ENCODE measurements at places on chromosomes 5 and 9.

DNA sequence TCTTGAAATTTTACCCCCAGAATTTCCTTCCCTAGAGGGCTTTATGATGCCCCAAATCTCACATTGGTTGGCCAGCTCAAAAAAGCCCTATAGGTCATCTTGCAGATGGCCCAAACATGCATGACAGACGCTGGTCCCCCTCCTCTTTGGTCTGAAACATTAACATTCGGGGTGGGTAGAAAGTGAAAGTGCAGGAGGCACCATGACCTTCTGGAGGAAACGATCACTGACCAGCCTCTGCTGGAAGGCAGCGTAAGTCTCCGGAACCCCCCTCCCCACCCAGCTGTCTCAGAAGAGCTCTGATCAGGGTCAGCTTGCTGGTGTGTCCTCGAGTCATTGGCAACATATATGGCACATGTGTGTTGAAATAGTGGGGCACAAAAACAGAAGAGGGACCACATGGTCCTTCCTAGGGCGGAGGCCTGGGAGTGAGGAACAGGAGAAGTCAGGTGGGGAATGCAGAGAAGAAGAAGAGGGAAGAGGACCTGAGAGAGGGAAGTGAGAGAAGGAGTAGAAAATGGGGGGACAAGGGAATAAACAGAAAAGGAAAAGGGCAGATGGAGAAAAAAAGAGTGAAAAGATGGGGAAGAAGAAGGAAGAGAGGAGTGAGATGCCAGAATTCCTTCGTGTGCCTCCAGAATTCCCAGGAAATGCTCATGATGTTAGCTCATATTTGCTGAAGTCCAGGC is 46.2 kb downstream of the IL31RA start:
- DNase-seq, result no peak

DNA sequence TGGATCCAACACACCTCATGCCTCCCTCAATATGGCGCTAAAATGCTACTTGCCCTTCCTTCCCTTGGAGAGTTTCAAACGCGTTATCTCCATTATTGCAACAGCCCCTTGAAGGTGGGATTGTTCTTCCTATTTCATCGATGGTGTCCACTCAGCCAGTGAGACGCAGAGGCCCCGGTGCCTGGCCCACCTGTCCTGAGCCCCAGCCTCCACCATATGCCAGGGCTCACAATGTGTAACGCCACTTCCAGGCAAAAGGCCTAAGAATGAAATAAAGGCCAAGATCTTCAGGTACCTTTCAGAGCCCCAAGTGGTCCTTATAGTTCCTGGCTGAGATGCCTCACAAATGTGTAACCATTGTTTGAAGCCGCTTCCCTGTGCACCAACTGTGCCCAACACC is 170.7 kb upstream of the PHYKPL start:
- no peak for DNase-seq

GRCh38 chr5:10288592-10289219 is 19.0 kb downstream of the CMBL start:
- peak; percentile 88 for DNase-seq

- DNase-seq, result no peak
Observed at GRCh38 chr5:117590944-117591343, 1016.3 kb upstream of the SEMA6A start.

GRCh38 chr5:56499491-56499890 is 266.4 kb upstream of the ANKRD55 start:
- DNase-seq, result no peak

DNA sequence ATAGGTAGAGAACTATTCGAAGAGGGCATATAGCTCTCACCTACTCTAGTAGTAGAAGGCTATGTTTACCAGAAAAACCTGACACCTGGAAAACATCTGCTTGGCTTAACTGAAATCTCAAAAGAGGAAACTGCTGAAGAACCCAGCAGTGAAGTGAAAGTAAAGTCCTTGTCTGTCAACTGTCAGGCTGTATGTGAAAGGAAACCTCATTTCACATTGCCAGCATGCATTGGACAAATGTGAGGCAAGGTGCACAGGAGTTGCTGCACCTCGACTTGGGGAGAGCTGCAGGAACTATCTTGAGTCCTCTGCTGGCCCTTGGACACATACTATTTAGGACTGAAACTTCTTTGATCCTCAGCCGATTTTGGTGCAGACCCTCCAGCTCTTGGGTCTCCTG is 53.3 kb downstream of the NREP start:
- DNase-seq, result no peak

GRCh38 chr9:71647094-71647591 is 121.2 kb downstream of the CEMIP2 start:
- DNase-seq, result no peak

DNA sequence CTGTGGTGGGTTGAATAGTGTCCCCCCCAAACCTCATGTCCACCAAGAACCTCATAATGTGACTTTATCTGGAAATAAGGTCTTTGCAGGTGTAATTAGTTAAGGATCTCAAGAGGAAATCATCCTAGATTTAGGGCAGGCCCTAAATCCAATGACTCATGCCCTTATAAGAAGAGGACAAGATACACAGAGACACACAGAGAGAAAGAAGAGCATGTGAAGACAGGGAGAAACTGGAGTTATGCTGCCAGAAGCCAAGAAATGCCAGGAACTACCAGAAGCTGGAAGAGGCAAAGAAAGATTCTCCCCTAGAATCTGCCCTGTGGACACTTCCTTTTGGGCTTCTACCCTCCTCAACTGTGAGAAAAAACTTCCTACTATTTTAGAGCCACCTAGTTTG is 8.8 kb downstream of the FAM13B start:
- no peak for DNase-seq

GRCh38 chr5:100654895-100655294 is 119.7 kb downstream of the FAM174A start:
- DNase-seq, result no peak

DNA sequence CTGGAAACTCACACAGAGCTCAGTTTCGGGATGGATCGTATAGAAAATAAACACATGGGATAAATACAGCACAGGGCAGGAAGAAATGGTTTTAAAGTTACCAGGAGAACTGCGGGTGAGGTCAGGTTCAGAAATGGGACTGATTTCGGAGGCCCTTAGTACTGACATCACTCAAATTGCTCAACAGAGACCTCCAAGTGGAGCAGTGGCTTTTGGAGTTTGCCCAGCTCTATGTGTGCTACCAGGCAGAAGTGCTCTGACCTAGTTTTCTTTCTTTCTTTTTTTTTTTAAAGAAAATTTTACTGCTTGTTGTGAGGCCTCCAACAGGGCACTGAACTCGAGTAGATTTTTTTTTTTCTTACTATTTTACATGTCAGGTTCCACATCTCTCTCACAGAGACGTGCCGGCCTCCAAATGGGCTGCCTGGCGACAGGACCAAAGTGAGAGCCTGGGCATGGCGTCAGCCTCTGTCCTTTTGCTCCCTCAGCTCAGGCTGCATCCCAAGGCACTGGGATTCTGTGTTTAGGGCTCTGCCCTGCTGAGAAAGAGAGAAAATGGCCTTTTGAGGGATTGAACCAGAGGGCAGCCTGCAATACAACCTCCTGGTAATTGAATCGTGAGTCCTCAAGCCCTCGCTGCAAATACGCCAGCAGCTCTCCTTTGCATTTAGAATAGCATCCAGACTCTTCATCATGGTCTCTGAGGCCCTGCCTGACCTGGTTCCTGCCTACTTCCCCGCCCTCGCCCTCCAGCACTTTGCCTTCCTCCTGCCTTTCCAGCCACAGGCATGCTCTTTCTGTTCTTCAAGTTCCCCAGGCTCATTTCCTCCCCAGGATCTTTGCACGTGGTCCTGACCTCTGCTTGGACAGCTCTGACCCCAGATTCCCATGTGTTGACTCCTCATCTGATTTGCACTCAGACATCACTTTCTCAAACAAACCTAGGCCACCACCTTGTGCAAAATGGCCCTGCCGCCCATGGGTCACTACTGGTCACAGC is 173.5 kb downstream of the FGF1 start:
- no peak for DNase-seq

GRCh38 chr5:144332265-144332664 is 161.6 kb downstream of the KCTD16 start:
- no peak for DNase-seq

GRCh38 chr9:37340961-37341360 is 81.5 kb upstream of the GRHPR start:
- DNase-seq, result no peak

DNA sequence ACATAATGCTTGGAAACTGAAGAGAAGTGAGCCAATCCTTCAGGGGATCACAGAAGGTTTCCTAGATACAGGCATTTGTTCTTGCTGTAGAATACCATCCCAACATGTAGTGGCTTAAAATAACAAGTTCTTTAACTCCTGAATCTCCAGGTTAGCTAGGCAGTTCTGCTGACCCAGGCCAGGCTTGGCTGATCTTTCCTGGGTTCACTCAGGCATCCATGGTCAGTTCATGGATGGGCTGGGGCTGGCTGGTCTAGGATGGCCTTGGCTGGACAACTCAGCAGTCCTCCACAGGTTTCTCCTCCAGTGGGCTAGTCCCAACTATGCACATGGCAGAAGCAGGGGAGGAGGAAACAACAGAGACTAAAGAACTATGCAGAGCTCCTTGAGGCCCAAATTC is 37.4 kb upstream of the DENND1A start:
- no peak for DNase-seq

DNA sequence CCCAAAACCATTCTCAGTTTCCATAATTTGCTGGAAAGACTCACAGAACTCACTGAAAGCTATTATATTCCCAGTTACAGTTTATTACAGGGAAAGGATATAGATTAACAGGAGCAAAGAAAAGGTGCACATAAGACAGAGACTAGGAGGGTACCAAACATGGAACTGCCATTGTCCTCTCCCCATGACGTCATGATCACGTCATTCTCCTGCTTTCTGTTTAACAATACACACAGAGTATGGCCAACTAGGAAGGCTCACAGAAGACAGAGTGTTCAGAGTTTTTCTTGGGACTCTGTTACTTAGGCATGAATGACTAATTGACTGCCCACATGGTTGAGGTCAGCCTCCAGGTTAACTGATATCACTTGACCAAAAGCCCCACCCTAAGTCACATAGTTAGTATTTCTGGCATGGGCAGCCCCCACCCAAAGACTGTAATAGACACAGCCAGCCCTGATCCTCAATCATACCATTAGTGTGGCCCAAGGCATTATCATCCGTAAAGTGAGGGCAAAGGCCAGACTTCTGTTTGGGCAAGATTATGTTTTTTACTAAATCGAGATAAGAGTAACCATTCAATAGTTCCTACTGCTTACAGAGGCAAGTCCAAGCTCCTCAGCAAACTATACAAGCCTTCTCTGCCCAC is 353.5 kb upstream of the POU5F2 start:
- DNase-seq, result no peak

GRCh38 chr9:135574331-135574730 is 12.8 kb downstream of the PAEP start:
- no peak for DNase-seq

DNA sequence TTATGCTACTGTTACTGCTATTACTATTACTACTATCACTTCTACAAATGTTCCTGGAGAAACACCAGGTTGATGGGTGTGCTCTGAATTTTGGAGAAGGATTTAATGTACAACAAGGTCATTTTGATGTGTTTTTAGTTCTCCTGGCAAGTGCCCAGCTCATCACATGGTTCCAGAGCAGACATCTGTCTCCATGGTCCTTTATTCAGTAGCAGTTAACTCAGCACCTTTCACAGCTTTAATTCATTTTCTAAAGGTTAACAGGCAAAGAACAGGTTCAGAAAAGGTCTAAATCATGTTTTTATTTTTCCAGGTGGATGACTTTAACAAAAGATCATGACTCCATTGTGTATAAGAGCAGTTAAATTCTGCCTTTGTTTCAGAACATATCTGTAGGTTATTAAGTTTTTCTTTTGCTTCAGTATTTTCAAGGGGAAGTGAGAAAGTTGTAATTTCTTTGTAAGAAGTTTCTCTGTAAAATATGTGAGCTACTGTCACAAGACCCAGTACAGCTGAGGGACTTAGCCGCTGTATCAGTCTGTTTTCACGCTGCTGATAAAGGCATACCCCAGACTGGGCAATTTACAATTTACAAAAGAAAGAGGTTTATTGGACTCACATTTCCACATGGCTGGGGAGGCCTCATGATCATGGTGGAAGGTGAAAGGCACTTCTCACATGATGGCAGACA is 41.9 kb downstream of the MTRR start:
- DNase-seq, result no peak

- no peak for DNase-seq
Observed at GRCh38 chr5:68265347-68265746, 49.8 kb downstream of the PIK3R1 start.

DNA sequence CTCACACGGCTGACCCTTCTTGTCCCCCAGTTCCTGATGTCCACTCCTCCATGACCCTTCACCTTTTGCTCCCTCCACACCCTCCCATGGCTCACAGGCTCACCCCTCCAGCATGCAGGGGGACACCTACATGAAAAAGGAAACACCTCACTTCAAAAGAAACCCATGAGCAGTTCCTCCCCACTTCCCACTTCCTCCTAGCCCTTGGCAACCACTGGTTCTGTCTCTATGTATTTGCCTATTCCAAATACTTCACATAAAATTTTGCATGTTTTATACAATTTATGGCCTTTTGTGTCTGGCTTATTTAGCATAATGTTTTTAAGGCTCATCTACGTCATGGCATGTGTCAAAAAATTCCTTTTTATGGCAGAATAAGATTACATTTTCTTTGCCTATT is 100.2 kb upstream of the S1PR3 start:
- DNase-seq, result no peak

DNA sequence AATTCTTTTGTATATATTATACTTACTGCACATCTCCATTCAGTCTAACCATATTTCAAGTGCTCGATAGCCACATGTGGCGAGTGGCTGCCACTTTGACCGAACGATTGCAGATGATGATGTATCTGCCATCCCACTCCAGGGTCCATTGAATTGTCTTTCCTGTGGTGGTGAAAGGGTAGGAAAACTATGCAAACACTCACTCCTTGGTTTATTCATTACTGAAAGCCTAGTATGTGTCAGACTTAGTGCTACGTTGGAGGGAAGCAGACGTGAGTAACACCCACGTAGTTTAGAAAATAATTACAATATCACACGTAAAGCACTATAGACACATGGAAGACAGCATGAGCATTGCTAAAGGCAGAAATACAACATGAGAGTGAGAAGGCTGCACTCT is 353.7 kb downstream of the CSNK1G3 start:
- DNase-seq, result no peak

- no peak for DNase-seq
Observed at GRCh38 chr5:179241764-179242370, 103.4 kb downstream of the ADAMTS2 start.

DNA sequence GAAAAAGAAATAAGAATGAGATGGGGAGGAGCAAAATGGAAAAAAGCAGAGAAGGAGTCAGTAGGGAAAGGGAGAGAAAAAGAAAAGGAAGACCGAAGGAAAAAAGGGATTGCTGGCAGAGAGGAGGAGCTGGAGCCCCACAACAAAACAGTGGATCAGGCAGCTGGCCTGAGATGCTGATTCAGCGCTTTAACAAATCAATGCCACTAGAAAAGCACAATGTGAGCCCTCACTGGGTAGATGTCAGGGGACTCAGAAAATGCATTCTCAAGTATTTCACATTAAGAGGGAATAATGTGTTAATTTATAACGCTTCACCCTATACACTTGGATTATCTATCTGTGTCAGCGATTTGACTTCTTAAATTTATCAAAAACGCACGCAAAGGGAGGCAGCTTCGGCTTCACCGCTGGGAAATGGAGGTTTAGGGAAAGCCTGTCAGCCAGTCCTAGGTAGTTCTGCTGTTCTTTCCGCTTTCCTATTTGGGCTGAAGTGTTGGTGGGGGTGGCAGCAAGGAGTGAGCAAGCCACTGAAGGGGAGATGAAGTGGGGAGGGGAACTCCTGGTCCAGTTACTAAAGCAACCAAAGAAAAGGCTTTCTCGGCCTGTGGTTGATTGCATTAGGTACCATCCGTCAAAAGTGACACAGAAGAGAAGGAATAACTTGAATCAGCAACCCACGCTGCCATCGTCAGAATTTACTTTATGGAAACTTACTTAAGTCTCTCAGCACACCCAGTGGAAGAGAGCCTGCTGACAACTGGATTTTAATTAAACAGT is 161.6 kb downstream of the BNC2 start:
- no peak for DNase-seq

Measured in NCI-H1417 treated with DMSO at 0.1 percent for 48 hours (cell line).